Psoas muscle (tissue), 8 donors: ENCODE measurements at places on chromosomes 4 and X. TPM values are rescaled to one million over a fixed set of nuclear protein-coding genes. Genes with fewer than 3 reads are reported as not detected.

DNA sequence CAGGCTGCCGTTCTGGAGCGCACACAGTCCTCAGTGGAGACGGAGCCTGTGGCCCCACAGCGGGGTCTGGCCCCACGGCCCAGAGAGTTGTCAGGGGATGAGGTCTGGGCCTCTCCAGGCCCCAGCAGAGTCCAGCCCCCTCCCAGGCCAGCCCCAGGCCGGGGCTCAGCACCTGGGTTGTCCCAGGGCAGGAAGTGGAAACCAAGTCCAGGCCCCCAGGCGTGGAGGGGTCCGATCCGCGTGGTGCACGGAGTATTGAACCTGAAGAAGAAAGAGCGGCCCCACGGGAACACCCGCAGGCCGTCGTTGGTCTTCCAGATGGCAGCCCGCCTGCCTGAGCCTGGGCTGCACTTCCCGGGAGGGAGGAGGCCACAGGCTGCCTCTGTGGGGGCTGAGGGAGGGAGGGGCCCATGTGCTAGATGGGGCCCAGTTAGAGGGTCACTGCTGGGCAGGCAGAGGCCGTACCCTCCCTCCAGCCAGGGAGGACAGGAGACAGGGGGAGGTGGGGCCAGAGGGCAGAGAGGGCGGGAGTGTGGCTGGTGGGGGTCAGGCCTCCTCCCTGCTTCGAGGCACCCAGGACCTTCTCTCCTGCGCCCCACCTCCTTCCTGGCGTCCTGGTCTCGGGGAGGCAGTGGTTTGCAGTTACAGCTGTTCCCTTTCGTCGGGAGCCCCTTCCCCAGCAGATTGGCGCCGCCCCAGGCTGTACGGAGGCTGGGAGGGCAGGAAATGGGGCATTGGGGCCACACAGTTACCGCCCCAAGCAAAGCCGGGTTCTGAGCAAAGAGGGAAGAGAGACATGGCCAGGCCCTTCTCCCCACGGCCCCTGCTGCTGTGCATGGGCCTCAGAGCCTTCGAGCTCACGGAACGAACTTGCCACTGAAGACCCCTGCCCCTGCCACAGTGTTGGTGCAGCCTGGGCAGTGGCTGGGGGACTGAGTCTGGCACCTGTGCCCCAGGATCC, 8.1 kb downstream of the HGFAC start:
- peak; percentile 50 for DNase-seq

DNA sequence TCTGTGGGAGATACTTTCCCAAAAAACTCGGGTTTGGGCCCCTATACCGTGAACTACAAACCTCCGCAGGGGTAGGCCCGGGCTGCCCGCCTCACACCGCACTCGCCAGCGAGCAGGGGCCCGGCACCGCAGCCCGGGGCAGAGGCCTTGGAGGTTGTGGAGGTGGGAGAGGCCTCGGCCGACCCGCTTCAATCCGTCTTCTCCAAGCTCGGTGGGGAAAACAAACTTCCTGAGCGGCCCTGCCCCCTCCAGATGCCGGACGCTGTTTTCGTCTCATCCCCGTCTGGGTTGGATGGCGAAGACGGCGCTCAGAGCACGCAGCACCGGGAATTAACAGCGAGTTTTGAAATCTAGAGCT, 442 bp upstream of the MCUB start:
- peak; percentile 22 for DNase-seq

- DNase-seq = no peak
Measured at GRCh38 chr4:78870056-78870455, 69.2 kb downstream of the PAQR3 start.

DNA sequence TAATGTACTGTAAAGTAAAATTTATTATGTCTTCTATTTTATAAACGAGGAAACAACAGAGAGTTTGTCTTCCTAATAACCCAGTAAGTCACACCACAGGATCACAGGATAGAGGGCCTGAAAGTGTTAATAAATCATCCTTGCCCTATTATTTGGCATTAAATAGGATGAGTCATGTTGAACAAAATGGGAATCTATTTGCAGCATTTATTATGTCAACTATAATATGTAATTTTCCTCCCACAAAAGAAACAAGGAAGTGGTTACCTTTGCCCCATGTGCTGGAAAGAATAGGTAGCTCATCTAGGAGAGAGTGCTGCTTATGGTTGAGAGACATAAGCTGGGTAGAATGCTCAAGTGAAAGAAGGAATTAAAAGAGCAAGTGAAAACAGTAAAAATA, 237.6 kb upstream of the NDST3 start:
- no peak for DNase-seq

- no peak for DNase-seq
Measured at GRCh38 chr4:148067301-148067916, 335.5 kb downstream of the ARHGAP10 start.

DNA sequence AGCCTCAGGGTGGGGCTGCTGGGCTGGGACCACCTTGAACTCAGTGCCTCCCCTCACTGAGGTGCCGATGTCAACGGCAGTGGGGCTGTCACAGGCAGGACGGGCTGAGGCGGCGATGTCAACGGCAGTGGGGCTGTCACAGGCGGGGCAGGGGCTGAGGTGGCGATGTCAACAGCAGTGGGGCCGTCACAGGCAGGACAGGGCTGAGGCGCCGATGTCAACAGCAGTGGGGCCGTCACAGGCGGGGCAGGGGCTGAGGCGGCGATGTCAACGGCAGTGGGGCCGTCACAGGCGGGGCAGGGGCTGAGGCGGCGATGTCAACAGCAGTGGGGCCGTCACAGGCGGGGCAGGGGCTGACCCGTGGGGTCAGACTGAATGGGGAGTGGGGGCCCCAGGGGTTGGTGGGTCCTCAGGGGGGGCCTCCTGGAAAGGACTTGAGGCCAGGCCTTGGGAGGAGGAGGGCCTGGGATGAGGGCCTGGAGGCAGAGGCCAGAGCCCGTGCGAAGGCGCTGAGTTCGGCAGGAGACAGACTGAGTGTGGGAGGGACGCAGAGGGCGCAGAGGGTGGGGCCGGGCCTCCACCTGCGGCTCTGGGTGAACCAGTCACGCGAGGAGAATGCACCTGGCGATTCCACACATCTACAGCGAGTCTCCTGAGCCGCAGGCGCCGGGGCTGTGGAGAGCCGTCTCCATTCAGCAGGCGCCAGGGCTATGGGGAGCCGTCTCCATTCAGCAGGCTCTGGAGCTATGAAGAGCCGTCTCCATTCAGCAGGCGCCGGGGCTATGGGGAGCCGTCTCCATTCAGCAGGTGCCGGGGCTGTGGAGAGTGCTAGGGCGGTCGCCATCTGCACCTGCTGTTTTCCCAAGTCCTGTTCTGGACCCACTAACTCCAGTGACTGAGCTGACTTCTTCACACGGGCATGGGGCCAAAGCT, 22.9 kb downstream of the ATP5ME start:
- DNase-seq = no peak

- no peak for DNase-seq
Measured at GRCh38 chr4:116453127-116453526, 632.2 kb downstream of the TRAM1L1 start.

GRCh38 chr4:153661215-153661822, 22.8 kb upstream of the TLR2 start:
- no peak for DNase-seq

DNA sequence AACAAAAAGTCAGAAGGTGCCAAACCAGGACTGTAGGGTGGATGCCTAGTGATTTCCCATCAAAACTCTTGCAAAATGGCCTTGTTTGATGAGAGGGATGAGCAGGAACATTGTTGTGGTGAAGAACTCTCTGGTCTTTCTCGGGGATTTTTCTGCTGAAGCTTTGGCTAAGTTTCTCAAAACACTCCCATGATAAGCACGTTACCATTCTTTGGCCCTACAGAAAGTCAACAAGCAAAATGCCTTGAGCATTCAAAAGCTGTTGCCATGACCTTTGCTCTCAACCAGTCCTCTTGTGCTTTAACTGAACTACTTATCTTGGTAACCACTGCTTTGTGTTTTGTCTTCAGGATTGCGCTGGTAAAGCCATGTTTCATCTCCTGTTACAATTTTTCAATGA, 3.0 kb upstream of the SEC31A start:
- DNase-seq = no peak

DNA sequence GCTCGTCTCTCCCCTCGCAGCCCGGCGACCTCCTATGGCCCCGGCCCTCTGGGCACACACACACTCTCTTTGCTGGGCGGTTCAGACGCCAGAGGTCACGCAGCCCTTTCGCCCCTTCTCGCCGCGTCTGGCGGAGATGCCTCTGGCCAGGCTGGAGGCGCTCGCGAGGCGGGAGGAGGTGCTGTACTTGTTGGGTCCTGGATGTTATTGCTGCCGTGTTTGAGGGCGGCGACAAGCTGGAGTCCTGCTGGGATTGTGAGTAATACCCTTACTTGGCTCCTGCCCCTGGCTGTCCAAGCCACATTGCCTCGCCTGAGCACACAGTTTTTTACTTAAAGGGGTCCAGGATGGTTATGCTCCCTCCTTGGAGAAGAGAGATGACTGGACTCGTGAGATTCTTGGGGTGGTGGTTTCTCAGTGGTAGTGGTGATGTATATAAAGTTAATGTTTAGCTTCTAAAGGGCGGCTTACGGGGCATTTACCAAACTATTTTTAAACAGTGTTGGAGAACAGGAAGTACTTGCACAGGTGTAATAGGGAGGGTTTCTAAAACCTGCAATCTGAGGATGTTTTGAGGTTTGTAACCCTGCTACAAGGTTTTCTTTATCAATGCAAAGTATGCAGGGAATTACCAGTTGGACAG, 572 bp downstream of the USP53 start:
- DNase-seq = peak; percentile 96

GRCh38 chr4:128565054-128565453, 244.4 kb upstream of the JADE1 start:
- no peak for DNase-seq

The DCAF4L1 gene
- 0.23 TPM for total RNA-seq

The TNIP3 gene
- total RNA-seq = not detected

The TMPRSS11A gene
- not detected for total RNA-seq

The FGF5 gene
- total RNA-seq = not detected
